ENCODE measurements at places on chromosomes 7 and 10. TPM values are rescaled to one million over a fixed set of nuclear protein-coding genes. Genes with fewer than 3 reads are reported as not detected.

Gene SLC26A4
- 1.0 TPM for total RNA-seq

Gene VGF
- total RNA-seq = 38.0 TPM

Gene IFIT1
- total RNA-seq = 2.4 TPM

Gene SPDYE1
- not detected for total RNA-seq

Gene ANXA8L1
- not detected for total RNA-seq

GRCh38 chr10:121409466-121410104, 188.7 kb downstream of the FGFR2 start:
- no peak for DNase-seq

DNA sequence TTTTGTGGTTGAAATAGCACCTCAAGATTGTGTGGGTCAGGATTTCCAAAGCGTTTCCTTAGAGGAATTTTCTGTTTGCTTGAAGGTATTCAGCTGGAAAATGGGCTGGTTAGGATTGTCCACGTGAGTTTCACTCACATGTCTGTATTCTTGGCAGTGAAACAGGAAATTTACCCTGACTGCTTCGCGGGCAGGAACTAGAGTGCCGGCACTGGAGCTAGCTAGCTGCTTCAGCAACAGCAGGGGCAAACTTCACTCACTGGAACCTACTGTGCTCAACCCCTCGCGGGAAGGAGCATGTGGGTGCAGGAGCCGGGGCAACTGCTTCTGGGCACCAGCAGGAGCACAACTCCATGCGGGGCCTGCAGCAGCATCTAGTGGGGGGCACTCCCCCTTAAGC, 38.0 kb upstream of the RTKN2 start:
- no peak for DNase-seq

GRCh38 chr7:151248346-151249033, at the start of gene SMARCD3:
Gene SMARCD3, minus strand, starts transcription at chr7:151248694. Its CDS starts 132 bp downstream, at chr7:151248562.
- DNase-seq = peak; percentile 70

DNA sequence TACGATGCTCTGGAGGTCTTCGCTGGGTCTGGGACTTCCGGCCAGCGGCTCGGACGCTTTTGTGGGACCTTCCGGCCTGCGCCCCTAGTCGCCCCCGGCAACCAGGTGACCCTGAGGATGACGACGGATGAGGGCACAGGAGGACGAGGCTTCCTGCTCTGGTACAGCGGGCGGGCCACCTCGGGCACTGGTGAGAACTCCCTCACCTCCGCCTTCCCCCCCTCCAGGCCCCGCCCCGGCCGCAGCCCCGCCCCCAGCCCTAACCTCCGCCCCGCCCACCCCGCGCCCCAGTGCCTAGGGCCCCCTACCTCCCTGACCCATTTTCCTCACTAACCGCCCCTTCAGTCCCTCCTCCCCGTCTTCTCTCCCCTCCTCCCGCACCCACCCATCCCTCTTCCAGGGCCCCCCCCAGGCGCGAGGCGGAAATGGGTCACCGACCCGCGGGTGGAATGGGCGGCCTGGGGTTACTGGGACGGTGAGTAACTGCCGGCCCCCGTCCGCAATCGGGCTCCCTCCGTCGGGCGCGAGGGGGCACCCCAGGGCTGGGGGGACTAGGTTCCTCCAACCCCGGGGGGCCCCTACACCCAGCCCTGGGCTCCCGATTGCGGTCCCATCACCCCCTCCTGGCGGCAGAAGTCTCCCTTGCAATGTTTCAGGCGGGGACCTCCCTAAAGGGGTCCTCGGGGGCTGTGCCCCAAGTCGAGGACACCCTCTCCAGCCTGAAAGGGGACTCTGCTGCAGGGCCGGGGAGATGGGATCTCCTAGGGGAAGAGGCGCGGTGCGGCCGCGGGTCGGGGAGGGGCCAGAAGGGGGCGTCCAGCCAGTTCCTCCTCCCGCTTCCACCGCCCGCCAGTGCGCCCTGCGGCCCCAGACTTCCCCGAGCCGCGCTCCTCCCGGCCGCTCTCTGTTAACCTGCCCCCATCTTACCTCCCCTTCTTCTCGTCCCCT, 2.1 kb downstream of the PCOLCE start:
- peak; percentile 68 for DNase-seq

DNA sequence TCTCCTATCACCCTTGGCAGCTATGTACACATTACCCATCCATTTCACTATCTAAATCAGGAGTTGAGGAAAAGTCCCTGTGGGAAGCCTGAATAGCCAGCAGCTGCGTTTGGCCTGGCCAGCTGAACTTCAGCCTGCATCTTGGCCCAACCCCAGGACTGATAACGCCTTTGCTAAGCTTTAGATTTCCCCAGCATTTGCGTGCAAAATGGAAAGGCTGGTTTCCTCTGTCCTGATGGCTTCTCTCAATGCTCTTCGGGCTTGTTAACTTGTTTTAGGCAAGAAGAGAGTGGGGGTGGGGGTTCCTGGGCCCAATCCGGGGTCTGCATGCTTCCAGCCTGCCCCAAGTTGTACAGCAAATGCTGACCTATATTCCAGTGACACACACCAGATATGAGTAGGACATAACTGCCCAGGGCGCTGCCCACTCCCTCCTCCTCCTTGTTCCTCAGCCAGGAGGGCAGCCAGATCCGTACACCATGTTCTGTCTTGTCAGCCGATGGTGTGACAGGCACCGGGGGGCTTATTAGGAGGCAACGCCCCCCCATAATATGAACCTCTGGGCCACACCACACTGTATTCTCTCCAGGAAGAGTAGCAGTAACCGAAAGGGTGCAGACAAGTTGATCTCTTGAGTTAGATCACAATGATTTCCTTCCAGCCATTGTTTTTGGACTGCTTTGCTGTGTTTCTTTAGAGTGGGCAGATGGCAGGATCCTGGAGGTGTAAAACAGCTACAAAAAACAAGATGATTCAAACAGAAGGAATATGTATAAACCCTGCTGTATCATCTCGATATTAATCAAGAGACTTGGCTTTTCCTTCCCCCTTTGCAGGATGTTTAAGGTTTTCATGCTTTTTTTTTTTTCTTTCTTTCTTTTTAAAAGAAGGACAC, 339.0 kb downstream of the RNLS start:
- DNase-seq = peak; percentile 90

- DNase-seq = peak; percentile 39
These were observed 11.7 kb upstream of the ZNF680 start for GRCh38 chr7:64574540-64575099.

- DNase-seq = no peak
These were observed 145.2 kb downstream of the ARID5B start for GRCh38 chr10:62046522-62047227.

GRCh38 chr10:84424731-84425167, 96.4 kb downstream of the CCSER2 start:
- DNase-seq = peak; percentile 66

DNA sequence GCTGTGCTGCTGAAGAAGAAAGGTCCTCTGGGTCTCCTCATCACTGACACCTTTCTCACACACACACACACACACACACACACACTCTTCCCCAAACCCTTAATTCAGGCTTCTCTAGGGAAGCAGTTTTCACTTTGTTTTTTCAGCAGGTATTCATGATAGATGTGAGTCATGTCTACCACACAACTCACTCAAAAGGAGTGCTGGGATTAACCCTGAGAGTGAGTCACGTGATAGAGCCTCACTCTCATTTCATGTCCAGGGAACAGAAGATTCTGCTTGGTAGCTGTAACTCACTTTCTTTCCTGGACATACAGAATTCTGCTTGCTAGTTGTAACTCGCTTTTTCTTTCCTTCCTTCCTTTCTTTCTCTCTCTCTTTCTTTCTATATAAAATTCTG, 45.4 kb downstream of the VIM start:
- DNase-seq = no peak

DNA sequence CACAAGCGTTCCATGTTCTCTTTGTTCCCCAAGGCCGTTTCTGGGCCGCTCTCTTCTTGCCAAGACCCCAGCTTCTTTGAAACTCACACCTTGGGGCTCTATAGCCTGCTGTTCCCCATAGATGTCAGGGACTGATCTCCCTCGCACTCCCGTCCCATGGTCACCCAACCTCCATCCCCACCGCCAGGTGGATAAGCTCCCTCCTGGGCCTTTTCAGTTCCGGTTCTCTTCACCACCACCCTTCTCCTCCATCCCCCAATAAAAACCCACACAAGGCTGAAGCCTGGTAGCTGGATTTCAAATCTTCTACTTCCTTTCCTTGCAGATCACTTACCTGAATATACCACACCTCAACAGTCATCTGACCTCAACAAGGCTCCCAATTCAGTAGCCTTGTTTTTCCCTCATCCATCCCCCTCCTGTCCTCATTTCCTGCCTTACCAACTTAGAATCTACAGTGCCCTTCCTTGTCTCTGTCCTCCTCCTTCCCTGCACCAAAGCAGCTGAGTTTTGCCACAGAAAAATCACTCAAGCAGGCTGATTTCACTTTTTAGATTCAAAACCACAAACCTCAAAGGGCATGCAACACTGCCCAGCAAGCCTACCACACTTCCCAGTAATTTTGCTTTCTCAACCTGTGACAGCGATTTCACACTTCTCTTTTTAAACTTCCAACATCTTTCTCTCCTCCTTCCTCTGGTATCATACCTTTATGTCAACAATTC, 7.7 kb downstream of the SLC37A3 start:
- no peak for DNase-seq

DNA sequence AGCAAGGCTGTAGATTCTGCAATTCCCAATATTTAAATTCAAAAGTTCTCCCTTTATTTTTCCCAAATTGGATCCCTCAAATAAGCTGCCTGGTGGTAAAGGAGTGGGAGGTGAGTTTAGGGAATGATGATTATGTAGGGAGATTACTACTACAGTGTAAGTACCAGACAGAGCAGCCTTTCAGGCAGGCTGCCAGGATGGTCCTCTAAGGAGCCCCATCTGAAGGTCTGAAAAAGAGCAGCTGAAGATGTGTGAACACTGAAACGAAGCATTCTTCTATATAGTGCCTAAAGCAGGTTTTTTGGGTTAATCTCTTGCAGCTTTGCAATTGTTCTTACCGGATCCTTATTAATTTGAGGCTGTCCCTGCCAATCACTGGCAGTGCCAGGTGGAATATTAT, 84.7 kb downstream of the CREB5 start:
- no peak for DNase-seq

DNA sequence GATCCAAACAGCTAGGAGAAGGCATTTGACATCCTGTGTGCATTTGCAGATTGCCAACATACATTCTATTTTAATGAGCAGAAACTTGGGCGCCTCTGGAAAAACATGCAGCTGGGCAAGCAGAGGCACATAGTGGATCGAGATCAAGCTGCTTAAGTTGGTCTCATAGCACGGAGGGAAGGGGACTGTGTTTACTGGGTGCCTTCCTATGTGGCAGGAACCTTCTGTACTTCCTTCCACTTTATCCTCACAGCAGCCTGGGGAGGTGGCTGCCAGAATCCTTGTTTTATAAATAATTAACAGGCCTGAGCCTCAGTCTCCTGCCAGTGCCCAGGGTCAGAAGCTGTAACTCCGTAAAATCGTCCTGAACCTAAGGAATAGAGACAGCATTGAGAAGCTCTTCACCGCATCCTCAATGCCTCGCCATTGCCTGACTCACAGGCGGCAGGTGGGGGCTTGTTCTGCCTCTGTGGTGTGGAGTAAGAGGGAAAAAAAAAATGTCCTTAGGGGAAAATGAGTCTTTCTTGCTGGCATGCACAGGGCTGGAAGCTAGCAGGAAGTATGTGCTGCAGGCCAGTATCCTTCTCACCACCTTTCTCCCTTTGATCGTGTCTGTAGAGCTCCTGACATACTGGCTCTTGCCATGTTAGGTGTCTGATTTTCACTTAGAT, 6.2 kb downstream of the VWA2 start:
- peak; percentile 27 for DNase-seq

- no peak for DNase-seq
These were observed 111.3 kb upstream of the IGFBP3 start for GRCh38 chr7:46032353-46032752.

DNA sequence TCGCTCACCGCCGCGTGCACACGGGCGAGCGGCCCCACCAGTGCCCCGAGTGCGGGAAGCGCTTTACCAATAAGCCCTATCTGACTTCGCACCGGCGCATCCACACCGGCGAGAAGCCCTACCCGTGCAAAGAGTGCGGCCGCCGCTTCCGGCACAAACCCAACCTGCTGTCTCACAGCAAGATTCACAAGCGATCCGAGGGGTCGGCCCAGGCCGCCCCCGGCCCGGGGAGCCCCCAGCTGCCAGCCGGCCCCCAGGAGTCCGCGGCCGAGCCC, 3.3 kb downstream of the REPIN1 start:
- DNase-seq = no peak

DNA sequence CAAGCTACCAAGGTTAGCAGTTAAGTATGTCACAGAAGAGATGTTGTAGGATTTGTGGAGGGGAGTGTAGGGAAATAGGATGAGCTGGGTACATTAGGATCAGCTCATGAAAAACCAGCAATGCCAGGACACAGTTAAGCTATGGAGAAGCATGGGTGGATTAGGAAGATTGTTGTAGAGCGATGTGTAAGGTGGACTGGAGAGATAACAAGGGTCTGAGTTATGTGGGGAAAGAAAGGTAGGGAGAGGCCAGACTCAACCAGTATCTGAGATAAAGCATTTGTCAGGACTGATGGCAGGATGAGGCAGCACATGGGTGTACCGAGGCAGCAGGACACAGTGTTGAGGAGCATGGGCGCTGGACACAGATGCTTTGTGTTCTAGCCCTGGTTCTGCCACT, 85.4 kb upstream of the PRR15 start:
- DNase-seq = no peak

DNA sequence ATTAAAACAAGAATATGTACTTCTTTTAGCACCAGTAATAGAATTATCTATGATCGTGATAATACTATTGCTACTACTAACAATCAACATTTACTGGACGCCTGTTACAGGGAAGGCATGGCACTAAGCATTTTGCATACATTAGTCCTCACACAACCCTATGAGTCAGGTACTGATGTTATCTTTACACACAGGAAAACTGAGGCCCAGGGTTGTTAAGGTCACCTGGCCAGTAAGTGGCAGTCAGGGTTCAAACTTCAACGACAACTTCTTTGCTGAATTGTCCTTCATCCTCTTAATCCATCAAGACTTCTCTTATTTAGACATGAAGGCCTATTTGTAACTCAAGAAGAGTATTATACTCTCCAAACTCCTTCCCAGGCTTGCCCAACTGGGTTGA, 41.9 kb upstream of the ACSL5 start:
- no peak for DNase-seq

- no peak for DNase-seq
These were observed 108.6 kb upstream of the ABI1 start for GRCh38 chr10:26969145-26969926.

DNA sequence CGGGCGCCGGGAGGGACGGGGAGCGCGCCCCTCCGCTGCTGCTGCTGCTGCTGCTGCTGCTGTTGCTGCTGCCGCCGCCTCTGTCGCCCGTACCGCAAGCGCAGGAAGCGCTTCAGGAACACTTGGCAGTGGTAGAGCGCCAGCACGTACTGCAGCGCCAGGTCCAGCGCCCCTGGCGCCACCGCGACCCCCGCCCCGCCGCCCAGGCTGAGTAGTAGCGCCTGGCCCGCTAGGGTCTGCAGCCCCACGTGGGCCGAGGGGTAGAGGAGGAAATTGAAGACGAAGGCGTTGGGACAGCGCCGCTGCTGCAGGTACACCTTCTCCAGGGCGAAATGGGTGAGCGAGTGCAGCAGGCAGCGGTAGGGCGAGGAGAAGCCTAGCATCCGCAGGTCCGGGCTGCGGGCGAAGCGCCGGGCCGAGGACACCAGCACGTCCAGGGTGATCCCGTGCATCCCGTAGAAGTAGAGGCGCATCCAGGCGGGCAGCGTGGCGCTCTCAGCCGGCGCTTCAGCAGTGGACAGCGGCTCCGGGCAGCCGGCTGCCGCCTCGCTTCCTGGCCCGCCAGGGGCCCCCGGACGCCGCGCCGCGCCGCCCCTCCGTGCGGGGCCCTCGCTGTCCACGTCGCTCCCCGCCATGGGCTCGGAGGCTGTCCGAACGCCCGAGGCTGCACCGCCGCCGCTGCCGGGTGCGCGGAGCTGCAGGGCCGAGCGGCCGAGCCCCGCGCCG, at the start of gene TMEM229A:
Gene TMEM229A (minus strand): TSS at position 699 of the 726 bp plus-strand sequence. CDS start 64 bp downstream, at position 635.
- DNase-seq = peak; percentile 29

- DNase-seq = no peak
These were observed 16.6 kb upstream of the FGFR2 start for GRCh38 chr10:121614613-121615434.

Data from pancreas (tissue), 10 donors.